ENCODE measurements at places on chromosomes 13 and 19.

- peak; percentile 97 for DNase-seq
Measured at GRCh38 chr19:39845933-39846677, at the start of gene FBL. Gene FBL, minus strand, starts transcription at chr19:39846379. Its CDS starts 79 bp downstream, at chr19:39846300.

DNA sequence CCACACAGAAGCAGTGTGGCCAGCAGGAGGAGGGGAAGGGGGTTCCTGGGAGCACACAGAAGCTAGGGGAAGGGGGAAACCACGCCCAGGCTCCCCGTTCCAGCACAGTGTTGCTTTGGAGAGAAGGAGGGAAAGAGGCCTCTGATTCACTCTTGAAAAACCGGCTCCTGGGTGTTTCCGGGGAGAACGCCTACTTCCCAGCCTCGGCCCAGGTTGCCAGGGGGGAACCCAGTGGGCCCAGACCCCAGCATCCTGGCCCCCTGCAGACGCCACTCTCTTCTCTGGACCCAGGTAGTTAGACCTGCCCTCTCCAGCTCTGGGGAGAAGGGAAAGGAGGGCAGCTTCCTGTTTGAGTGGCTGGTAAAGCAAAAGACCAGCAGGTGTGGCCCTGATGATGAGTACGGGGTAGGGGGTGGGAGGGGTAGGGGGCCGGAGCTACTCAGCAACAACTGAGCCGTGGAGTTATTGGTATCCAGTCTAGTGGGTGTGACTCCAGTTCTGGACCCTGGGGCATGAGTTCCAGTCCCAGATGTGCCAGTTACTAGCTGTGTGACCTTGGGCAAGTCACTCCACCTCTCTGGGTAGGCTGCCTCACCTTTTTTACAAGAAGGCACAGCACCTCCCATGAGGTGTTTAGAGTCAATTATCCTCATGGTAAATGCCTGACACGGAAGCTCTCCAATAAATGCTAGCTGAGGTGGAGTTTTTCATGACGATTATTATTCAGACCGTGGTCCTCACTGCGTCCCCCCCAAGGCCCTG lies 836 bp downstream of the GIPC1 start:
- DNase-seq = no peak

- DNase-seq = no peak
Measured at GRCh38 chr13:51840917-51841316, 4.1 kb downstream of the TMEM272 start.

DNA sequence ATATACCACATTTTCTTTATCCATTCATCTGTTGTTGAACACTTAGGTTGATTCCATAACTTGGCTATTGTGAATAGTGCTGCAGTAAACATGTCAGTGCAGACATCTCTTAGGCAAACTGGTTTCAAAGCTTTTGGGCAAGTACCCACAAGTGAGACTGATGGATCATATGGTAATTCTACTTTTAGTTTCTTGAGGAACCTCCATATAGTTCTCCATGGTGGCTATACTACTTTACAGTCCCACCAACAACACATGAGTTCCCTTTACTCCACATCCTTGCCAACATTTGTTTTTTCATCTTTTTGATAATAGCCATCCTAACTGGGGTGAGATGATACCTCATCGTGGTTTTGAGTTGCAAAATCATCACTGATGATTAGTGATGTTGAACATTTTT lies 8.5 kb downstream of the CYSLTR2 start:
- DNase-seq = no peak

DNA sequence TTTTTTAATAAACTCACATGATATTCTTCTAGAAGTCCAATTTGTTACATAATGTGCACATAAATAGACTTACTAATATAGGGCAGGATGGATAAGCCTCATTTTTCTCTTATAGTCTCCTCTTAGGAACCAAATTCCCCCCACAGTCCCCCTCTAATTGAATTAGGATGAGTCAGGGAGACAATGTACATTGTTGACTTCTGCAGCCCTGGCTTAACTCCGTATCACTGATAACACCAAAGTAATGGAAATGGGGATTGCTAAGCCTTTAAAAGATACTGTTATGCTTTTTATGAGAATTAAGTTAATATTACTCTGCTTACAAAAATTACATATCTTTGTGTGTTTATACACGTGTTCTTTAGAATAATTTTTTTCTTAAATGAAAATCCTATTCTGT lies 5.1 kb upstream of the PCDH9 start:
- no peak for DNase-seq

DNA sequence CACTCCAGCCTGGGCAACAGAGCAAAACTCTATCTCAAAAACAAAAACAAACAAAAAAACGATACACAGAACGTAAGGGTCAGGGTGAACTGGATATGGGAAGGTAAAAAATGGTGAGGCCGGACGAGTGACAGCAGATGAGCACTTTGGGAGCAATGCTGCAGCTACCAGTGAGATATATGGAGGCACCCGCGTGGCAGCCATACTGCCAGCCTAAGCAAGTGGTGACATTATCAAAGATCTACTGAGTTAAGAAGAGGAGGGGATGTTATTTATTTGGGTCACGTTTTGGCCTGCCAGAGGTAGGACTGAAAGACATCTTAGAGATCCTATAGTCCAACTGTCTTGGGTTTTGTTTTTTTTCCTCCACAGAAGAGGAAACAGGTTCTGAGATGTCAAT lies 14.2 kb downstream of the TIMM13 start:
- DNase-seq = no peak
